IPS DF 6.9 (cell line): ENCODE measurements at places on chromosomes 1 and 21.
A peak's percentile ranks its signal among the peaks of the same experiment; 100 is the strongest.

- no peak for DNase-seq
These were observed 199.1 kb downstream of the USP25 start for GRCh38 chr21:15928686-15929425.

DNA sequence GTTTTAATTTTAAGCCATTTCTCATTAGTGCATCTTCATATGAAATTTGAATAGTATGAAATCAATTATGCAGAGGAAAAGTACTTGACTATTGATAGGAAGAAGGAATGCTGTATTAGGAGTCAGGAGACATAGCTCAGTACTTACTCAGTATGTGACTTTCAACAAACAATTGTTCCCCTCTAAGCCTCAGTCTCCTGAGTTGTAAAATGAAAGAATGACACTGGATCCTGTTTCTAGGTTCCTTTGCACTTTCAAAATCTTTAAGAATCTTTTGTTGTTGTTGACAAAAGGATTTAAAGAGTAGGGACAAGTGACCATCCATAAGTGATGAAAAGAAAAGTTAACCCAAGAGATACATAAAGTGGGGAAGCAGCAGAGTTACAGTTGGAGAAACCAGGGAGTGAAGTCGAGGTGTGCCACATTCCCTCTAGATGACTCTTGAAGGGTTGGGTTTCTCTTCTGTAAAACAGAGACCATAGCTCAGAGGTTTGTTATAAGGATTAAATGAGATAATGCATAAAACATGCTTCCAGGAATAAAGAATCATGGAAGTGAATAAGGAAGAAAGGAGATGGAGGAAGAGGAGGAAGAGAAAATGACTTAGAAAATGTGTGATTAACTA, 105.7 kb upstream of the KCNJ15 start:
- DNase-seq: no peak

- no peak for DNase-seq
These were observed 15.6 kb upstream of the ZMYM6 start for GRCh38 chr1:35047188-35047858.

- DNase-seq: no peak
These were observed 42.4 kb downstream of the DOP1B start for GRCh38 chr21:36199021-36199420.

GRCh38 chr1:16903458-16903796, 7.6 kb downstream of the RNU1-2 start:
- DNase-seq: no peak

DNA sequence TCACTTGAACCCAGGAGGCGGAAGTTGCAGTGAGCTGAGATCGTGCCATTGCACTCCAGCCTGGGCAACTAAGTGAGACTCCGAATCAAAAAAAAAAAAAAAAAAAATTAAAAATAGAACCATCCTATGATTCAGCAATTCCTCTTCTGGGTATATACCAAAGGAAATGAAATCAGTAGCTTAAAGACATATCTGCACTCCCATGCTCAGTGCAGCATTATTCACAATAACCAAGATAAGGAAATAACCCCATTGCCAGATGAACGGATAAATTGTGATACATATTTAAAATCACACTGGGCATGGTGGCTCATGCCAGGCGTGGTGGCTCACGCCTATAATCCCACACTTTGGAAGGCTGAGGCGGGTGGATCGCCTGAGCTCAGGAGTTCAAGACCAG, 23.8 kb downstream of the ALDH9A1 start:
- no peak for DNase-seq

DNA sequence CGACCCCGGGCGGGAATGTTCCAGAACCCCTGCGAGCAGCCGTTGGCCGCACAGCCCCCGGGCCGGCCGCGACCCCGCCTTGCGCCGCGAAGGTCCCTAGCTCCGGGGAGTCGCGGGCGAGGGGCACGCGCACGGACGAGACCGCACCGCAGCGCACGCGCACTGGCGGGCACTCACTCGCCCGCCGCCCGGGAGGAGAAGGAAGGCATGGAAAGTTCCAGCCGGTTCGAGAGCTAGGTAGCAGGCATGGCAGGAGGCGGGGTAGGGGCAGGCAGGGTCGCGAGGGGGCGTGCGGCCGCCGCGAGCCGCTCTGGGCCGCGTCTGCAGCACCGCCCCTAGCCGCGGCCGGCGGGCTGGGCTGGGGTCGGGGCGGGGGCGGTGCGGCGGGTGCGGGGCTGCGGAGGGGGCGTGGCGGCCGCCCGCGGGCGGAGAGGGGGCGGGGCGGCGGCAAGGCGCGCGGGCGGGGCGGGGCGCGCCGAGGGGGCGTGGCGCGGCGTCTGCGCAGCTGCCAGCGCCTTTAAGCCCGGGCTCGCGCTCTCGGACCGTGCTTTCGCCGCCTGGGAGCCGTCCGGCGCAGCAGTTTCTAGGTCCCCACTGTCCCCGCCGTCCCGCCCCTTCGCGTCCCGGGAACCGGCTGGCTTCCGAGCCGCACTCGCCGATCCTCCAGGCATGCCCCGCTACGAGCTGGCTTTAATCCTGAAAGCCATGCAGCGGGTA, at the start of the genes MRPS6 and SLC5A3:
Gene MRPS6, plus strand, starts transcription at position 547 of the 717 bp plus-strand sequence. Its CDS starts 123 bp downstream, at position 670.
Gene SLC5A3, plus strand, starts transcription at position 547 of the 717 bp plus-strand sequence. CDS start 21,621 bp downstream, outside the sequence.
- peak; percentile 70 for DNase-seq
